ENCODE measurements at places on chromosomes 13 and 19.

GRCh38 chr19:40503320-40503695, 36.5 kb downstream of the SPTBN4 start:
- DNase-seq: no peak

DNA sequence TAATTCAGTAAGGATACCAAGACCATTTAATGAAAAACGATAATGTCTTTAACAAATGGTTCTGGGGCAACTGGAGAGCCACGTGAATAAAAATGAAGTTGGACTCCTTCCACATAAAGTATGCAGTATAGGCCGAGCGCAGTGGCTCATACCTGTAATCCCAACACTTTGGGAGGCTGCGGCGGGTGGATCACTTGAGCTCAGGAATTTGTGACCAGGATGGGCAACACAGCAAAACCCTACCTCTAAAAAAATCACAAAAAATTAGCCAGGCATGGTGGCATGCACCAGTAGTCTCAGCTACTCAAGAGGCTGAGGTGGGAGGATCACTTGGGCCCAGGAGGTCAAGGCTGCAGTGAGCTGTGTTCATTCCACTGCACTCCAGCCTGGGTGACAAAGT, 20.6 kb upstream of the CD33 start:
- no peak for DNase-seq

GRCh38 chr19:49057636-49058234, at the start of gene CGB7:
CGB7 (minus strand) TSS chr19:49057749; CDS start chr19:49055375, 2,374 bp downstream.
- DNase-seq: no peak

- no peak for DNase-seq
Measured at GRCh38 chr13:109480011-109480955, 306.1 kb downstream of the IRS2 start.

GRCh38 chr13:113209336-113209758, at the start of gene CUL4A:
CUL4A (plus strand) TSS chr13:113209613; CDS start chr13:113209628, 15 bp downstream.
- peak; percentile 63 for DNase-seq

- DNase-seq: no peak
Measured at GRCh38 chr13:75581874-75582640, 32.5 kb downstream of the UCHL3 start.

- no peak for DNase-seq
Measured at GRCh38 chr19:32662186-32662585, 12.8 kb downstream of the ANKRD27 start.

DNA sequence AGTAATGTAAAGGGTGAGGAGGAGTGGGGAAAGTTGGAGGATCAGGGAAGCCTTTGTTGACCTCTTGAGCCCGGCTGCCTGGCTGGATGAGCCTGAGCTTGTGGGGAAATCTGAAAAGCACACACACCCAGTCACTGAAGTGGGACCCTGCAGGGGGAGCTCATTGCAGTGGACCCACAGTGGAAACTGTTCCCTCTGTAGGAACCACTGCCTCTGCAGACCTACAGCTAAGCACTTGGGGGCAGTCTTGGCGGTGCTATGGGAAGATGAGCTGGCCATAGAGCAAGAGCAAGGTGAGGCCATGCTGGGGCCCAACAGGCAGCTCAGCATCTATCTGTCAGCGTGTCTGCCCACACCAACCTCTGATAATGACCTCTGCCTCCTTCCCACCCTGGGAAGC, 294.8 kb downstream of the TSHZ3 start:
- DNase-seq: peak; percentile 2

GRCh38 chr19:31073485-31074198, 275.6 kb downstream of the TSHZ3 start:
- DNase-seq: no peak

DNA sequence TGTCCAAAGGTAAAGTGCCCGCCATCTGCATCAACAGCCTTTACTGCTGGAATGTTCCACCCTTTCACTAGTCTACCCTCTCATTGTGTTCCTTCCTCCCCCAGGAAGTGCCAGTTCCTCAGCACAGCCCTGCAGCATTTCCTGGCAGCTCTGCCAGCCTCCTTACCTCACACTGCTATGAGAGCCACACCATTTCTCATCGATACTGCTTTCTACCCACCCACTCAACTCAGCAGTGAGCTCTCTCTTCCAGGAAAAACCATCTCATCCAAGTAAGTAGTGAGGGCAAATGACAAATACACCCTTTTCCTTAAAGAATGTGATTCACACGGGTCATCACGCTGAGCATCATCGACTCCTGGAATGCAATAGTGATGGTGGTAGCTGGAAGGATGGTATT, 19.8 kb downstream of the UQCRFS1 start:
- no peak for DNase-seq

- no peak for DNase-seq
Measured at GRCh38 chr13:46926916-46927590, 30.2 kb upstream of the HTR2A start.

DNA sequence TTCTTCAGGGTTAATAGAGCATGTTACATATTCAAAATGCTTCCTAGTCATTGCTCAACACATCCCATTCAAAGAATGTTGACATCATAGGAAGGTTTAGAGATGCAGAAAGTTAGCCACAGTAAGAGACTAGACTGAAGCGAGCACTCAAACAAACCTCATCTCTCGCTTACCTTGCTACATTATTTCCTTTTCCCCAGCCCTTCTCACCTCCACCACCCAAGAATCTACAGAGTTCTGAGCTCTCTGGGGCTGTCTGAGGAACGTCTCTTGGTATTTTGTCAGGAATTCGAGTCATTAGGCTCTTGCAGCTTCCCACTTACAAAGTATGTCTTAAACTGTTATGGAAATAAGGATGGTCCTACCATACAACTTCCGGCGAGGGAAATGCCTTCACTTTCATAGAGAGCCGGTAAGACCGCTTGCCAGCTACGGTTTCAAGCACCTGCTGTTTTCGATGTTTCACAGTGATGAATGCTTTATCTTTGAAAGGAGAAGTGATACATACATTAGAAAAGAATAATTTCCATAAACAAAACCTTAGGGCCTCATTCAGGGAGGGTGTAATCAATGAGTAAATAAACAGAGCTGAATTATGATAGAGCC, 65.1 kb downstream of the FLT1 start:
- DNase-seq: no peak

- DNase-seq: peak; percentile 47
Measured at GRCh38 chr19:10289167-10289835, 451 bp upstream of the ICAM5 start.

DNA sequence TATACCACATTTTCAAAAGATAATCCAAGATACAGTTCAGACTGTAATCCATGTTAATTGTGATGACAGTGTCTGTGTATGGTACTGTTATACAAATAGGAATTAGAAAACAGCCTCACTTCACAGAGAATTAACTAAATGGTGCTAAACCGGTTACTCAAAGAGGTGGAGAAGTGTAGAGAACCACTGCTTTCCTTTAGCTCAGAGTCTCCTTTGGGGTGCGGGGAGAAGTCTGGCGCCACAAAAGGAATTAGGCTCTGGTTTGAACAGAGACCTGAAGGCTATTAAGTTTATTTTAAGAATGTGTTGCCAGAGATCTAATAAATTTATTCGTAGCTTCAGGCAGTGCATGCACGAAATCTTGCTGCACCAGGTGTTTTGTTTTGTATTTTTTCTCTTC, 65.8 kb downstream of the FREM2 start:
- no peak for DNase-seq

GRCh38 chr13:34777089-34777913, 164.8 kb upstream of the NBEA start:
- no peak for DNase-seq

DNA sequence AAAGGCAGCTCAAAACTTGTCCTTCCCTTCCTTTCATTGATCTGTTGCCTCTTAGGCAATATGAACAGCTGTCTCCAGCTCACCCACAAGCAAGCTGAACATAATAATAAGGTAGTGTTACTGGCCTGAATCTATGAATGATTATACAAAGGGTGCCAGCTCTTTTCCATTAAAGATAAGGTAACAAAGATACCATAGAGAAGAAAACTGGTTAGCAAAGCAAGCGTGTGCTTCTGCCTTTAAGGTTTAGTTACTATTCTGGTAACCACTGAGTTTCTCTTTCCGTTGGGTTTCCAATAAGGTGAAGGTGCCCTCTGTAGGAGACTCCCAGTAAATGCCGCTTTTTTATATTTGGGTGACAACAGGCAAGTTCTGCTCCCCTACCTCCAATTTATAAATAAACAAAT, 12.1 kb upstream of the DACH1 start:
- no peak for DNase-seq

- DNase-seq: no peak
Measured at GRCh38 chr13:111947876-111948275, 119.1 kb upstream of the SOX1 start.

- no peak for DNase-seq
Measured at GRCh38 chr19:28482221-28482620, 730.7 kb downstream of the UQCRFS1 start.

DNA sequence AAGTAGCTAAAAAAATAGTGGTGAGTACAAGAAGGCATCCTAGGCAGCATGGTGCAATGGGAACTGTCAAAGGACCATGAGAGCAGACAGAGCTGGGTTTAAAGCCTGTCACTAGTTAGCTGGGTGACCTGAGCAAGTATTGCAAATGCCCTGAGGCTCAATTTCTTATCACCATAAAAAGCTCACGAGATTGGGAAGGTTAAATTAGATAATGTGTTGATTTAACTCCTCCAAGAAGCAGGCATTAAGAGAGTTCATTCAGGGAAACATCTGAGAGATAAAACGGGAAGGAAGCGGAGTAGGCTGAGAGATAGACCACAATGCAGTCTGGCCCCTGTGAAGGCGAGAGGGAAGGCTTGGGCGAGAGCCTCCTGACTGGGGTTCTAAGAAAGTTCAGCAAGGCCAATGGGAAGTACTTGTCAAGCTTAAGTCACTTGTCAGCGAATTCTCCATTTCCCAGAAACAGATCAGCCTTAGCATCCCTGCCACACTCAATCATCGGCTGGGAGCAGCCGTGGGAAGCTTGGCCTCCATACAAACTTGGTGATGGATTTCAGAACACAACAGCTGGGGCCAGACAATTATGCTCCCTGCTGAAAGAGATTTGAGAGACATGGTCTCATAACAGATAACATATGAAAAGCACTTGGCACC, 105.5 kb downstream of the POU4F1 start:
- DNase-seq: no peak

DNA sequence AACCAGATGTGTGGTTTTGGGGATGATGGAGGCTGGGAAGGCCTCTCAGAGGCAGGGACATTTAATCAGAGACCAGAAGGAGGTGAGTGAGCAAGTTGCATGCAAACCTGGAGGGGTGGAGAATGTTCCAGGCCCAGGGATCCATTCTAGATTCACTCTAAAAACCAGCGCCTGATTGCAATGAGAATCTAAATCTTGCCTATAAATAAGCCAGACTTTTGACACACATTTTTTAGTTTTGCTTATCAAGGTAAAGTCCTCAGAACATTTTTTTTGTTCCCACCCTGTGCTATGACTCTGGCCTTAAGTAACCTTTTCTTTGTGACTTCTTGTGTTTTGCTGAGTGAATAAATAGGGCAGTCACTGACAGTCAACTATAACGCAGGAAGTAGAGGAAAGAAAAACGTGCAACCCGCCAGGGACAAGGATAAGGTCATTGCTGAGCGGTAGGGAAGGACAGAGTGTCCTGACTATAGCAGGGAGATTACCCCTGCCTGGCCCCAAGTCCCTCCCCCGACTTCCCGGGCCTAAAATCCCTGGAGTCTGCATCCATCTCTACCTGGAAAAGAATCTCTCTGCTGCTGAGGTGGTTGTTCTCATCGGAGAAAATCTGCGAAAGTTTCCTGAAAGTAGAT, 14.4 kb downstream of the RGL3 start:
- no peak for DNase-seq

GRCh38 chr13:114064450-114065140, 67.8 kb downstream of the RASA3 start:
- no peak for DNase-seq

DNA sequence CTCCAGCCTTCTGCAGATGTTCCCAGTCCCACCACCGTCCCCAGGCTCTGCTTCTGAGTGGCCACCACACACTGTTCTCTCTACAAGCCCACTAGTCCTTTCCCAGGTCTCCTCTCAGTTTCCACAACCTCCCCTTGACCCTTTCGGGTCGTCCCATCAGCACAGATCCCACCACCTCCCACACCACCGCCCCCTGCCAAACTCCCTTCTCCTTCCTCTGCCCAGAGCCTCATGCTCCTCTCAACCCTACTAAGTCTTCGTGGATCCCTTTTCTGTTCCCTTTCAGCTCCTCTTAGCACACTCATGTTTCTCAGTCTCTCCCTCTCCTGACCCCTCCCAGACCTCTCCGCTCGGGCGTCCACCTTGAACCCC, 1.9 kb downstream of the NAPA start:
- no peak for DNase-seq

GRCh38 chr19:5850189-5850588, 1.1 kb downstream of the FUT3 start:
- no peak for DNase-seq

GRCh38 chr19:11560404-11561051, 1.5 kb upstream of the ELOF1 start:
- DNase-seq: no peak

GRCh38 chr13:46644816-46645215, 91.8 kb downstream of the LRCH1 start:
- no peak for DNase-seq

DNA sequence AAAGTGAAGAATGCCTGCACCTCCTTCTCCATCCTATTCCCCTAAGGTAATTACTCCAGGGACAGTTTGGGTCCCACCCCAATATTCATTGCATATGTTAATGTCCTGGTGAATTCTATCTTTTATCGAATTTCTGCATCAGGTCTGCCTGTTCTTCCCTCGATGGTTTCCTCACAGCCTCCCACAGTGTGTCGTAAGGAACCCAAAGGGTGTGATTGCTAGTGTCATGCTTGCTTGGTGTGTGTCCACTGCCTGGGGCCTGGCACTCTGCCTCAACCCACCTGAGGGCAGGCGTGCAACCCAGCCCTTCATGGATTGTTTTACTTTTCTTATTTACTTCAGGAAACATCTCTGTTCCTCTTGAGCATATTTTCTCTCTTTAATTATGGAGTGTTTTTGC, 60.2 kb upstream of the CYSLTR2 start:
- DNase-seq: no peak

- no peak for DNase-seq
Measured at GRCh38 chr13:86397635-86398034, 598.4 kb upstream of the SLITRK6 start.

DNA sequence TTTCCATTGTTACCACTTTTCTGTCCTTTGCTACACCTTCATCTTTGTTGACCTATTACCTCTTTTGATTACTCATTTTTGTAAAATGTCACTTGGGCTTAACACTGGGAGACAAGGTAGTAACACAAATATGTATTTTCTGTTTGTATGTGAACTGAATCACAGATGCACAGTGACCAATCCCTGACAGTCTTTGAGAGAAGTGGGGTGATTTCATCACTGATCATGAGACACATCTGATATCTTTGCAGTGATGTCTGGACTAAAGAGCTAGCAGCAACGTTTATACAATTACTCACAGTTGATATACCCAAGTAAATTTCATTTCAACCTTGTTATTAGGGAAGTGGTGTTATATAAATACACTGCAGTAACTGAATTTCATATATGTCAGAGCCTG, 1397.4 kb upstream of the SPRY2 start:
- no peak for DNase-seq

- DNase-seq: no peak
Measured at GRCh38 chr13:98451676-98452470, 125.0 kb downstream of the STK24 start.

GRCh38 chr13:68727165-68727564, 1380.5 kb upstream of the ATXN8OS start:
- no peak for DNase-seq

- no peak for DNase-seq
Measured at GRCh38 chr13:110327051-110327721, 20.1 kb downstream of the COL4A2 start.

- DNase-seq: peak; percentile 27
Measured at GRCh38 chr19:18119013-18119716, 21.6 kb downstream of the MAST3 start.

- DNase-seq: no peak
Measured at GRCh38 chr19:347946-348861, 3.6 kb upstream of the MIER2 start.

All from stimulated activated CD8-positive, alpha-beta memory T cell treated with anti-CD3 and anti-CD28 coated beads, Interleukin-12 subunit alpha, Interleukin-12 subunit beta, amount 100 ng/mL, for 4 hours (primary cell).